ENCODE measurements at places on chromosomes 1 and 21.
A peak's percentile ranks its signal among the peaks of the same experiment; 100 is the strongest.

GRCh38 chr1:100145116-100145515 lies 12.2 kb downstream of the TRMT13 start:
- DNase-seq: no peak

DNA sequence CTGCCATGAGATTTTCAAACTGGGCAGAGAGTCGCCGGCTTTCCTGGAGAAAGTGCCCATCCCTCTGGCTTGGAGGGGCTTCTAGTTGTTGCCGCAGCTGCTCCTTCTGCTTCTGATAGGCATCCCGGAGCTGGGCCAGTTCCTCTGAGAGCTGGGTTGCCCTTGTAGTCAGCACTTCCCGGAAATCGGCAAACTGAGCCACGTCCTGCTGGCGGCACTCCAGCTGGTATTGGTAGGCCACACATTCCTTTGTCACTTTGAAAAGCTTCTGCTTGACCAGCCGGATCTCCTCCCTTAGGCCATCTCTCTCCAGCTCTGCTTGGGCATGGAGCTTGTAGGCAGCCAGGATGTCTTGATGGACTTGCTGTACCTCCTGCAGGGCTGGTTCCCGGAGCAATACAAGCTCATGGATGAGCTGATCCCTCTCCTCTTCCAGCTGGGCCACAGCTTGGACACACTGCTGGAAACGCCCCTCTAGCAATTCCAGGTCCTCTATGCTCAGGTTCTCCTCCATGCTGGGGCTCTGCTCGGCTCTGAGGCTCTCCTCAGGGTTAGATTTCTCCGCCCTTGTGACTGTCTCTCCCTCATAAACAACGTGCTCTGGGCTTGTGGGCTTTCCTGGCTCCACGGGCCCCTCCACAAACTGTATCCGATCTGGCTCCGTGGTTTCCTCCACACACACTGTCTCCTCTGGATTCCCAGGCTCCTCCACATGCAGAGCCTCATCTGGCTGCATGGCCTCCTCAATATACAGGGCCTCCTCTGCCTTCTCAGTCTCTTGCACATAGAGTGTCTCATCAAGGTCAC lies 7.3 kb downstream of the SYNC start:
- DNase-seq: no peak

GRCh38 chr1:58290685-58291372 lies 255.7 kb downstream of the OMA1 start:
- DNase-seq: no peak

- no peak for DNase-seq
Observed at GRCh38 chr1:198203434-198203833, 46.6 kb downstream of the NEK7 start.

DNA sequence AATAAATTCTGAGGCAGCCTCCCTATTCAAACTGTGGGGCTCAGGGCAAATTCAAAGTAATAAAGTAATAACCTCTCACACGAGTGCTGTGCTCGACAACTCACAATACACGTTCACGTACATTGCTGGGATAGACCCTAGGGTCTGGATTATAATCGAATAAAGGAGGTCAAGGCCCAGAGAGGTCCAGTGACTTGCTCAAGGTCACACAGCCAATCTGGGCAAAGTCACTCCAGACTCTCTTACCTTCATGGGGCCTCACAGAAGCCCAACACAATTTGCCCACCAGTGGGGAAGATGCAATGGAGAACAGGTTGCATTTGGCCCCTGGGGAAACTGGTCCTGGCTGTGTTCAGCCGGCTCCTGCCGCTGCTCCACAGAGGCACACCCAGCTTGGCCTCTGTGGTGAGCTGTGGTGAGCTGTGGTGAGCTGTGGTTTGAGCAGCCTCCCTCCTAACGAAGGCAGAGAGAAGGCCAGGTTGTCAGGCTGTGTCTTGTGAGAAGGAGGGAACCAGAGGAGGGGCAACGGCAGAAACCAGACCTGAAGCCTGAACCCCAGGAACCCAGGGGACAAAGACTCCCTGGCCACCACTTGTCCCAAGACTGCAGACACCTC lies 35.1 kb downstream of the NUAK2 start:
- peak; percentile 67 for DNase-seq

DNA sequence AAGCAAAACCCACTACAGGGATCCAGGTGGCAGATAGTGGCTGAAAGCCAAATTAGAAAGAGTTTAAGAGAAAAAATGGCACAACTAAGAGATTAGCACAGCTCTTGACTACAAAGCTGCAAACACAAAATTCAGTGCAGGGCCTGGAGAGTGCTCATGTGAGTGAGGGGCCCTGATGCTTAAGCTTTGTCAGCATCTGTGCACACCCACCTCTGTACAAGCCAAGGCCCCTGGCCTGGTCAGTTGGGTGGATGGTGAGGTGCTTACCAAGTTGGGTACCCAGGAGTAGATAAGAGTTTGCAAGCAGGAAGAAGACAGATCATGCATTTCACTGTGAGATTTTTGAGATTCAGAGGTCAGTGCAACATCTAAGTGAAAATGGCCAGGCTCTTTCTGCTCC lies 62.7 kb upstream of the ATP1B1 start:
- no peak for DNase-seq

DNA sequence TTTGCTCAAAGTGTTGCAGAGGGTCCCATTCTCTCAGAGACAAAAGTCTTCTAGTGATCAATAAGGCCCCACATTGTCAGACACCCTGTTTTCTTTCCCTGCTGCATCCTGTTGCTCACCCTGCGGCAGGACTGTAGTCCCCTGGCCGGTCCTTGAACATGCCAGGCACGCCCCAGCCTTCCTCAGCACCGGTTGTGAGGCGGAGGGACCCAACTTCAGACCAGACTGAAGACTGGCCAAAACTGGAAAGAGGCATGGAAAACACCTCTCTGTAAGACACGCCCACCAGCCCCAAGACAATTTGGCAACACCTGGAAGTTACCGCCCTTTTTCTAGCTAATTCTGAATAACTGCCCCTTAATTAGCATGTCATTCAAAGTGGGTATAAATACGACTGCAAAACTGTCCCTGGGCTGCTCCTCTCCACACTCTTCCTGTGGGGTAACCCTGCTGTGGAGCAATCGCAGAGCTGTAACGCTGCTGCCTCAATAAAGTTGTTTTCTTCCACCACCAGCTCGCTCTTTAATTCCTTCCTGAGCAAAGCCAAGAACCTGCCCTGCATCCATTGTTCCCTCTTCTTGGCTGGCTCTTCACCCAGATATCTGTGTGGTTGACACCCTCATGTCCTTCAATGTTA lies 23.8 kb downstream of the PLA2G2A start:
- DNase-seq: no peak

GRCh38 chr1:65412984-65413375 lies 7.5 kb upstream of the LEPR start:
- no peak for DNase-seq

- DNase-seq: no peak
Observed at GRCh38 chr1:204589409-204590038, 73.3 kb downstream of the MDM4 start.

DNA sequence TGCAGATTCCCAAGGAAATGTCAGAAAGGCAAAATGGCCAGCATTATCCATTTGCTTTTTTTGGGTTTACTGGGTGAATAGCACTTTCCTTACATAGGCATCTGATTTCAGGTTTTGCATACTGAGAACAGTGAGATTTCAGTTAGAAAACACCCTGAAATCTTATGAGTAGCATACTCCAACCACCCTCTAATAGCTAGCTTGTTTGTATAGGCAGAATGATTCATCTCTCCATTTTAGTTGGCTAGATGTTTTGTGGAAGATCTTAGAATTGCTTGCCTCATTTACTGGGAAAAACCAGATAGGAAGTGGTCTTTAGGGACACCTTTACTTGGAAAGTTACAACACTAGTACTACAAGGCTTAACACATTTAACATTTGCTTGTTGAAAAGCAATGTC lies 10.4 kb downstream of the KYAT3 start:
- no peak for DNase-seq

DNA sequence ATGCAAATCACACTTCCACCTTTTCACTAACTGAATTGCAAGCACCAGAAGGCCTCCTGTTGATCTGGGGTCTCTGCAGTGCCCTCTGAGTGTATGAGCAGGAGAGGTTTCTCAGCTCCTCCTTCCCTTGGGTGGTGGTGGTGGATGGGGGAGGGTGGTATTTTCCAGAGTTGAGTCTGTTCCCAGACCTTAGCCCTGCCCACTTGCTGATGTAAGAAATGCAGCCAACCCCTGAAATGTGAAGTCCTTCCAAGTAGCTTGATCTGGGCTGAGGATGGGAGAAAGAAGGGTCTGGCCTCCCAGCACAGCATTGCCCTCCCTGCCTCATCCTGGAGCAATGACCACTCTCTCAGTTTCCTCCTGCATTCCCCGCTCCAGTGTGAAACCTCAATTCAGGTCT lies 6.3 kb upstream of the FOXD2 start:
- DNase-seq: no peak

DNA sequence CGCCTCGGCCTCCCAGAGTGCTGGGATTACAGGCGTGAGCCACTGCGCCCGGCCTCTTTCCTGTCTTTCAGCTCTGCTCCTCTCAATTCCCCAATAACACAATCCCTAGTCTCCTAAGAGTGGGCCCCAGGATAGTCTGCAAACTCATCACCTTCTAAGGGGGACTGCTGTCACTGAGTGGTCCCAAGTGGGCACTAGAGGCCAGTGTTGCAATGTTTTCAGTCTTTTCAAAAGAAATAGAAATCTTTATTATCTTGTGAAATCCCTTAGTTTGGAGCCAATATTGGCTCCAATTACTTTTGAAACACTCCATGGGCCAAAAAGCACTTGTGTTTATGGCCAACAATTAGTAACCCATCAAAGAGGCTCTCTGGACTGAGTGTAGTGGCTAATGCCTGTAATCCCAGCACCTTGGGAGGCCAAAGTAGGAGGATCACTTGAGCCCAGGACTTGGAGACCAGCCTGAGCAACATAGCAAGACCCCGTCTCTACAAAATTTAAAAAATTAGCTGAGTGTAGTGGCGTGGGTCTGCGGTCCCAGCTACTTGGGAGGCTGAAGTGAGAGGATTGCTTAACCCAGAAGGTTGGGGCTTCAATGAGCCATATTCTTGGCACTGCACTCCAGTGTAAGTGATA lies 28.6 kb upstream of the ZNF697 start:
- no peak for DNase-seq

GRCh38 chr1:27940297-27940696 lies 5.5 kb downstream of the SMPDL3B start:
- DNase-seq: peak; percentile 61

DNA sequence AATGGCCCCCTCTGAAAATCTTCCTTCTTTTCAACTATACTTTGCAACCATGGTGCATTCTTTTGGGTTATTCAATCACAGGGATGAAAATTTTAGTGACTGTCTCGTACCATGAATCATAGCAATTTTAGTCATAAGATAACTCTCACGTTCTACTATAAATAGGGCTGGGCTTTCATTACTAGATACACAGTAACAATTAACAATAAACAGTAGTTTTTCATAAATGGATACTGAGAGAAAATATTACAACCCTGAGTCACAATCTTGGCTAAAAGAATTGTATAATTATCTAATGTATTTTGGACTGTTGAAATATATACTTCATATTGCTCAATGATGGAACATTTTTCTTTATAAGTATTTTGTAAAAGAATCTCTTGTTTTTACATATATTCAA lies 96.1 kb downstream of the TEX35 start:
- DNase-seq: no peak

DNA sequence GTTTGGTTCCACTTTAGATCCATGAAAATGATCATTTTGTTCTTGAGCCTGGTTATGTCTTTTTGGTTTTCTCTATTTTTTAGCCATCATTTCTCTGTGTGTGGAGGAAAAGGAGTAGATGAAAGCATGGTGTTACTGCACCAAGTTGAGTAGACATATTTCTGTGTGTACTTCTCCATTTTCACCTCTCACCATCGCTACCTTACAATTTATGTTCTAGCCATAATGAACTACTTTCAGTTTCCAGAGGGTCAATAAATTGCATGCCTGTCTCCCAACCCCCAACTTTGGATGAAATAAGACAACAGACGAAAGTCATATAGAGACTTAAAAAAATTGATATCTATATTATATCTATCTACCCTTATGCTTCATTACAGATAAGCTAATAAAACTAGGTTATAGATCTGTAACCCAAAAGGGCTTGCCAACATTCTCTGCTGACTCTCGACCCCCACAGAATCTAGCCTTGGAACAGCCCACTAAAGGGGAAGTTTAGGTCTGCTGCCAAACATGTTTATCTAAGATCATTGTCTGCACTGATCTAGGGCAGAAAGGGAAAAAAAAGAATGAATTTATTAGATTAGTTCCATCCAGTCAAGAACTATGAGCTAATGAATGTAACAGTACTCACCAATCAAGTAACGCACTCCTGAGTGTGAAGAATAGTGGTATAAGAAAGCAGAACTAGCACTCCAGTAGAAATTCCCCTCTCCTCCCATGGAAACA lies 7.5 kb upstream of the MAN1A2 start:
- DNase-seq: no peak

DNA sequence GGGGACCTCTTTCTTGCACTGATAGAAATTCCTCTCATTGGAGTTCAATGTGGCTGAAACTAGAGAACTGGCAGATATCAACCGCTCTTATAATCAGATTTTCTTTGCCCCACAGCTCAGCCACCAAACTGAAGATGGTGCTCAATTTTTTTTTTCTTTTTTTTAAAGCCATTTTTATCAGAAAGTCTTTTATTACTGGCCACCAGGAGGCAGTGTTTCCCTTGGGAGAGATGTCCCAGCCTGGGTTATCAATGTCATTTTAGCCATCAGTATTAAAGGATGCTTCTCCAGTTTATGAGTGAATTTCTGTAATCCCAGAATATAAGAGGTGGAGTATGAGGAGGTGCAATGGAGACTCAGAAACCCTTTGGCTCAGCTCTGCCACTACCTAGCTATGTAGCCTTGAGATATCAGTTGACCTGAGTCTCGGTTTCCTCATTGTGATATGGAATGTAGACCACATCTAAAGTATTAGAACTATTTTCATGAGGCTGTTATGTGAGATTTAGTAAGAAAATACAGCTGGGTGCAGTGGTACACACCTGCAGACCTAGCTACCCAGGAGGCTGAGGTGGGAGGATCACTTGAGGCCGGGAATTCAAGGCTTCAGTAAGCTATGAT lies 27.6 kb downstream of the CD244 start:
- no peak for DNase-seq

- DNase-seq: no peak
Observed at GRCh38 chr1:240189386-240189989, 97.8 kb downstream of the FMN2 start.

DNA sequence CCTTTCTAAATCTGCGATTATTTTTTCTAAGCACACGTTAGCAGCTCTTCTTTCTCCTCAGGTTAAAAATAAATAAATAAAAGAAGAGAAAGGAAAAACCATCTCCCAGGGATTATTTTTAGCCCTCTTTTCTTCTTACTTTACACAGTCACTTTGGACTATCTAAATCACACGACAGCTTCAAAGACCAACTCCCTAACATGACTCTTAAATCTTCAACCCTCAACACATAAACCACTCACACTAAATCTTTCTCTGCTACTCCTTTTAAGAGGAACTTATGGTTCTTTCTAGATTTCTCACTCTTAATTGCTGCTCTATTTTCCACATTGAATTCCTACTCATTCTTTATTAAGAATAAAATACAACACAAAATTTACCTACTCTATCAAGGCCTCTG lies 1095.0 kb upstream of the B3GALT2 start:
- no peak for DNase-seq

DNA sequence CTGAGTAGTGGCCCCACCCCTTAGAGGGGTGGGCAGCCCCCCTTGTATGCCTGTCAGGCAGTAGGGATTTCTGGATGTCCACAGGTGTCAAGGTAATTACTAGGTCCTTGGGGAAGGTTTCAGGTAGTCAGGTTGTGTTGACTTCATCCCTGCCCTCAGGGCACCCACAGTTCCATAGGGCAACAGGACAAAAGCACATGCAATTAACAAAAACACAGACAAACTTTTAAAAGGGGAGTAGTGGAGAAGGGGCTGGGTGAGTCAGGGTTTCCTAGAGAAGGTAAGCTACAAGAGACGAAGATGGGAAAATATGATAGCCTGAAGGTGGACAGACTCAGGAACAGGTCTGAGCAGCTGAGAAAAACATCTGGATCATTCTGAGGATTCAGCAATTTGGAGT lies 14.1 kb downstream of the KRTCAP2 start:
- DNase-seq: no peak
